ENCODE measurements at places on chromosomes 7 and 10.

DNA sequence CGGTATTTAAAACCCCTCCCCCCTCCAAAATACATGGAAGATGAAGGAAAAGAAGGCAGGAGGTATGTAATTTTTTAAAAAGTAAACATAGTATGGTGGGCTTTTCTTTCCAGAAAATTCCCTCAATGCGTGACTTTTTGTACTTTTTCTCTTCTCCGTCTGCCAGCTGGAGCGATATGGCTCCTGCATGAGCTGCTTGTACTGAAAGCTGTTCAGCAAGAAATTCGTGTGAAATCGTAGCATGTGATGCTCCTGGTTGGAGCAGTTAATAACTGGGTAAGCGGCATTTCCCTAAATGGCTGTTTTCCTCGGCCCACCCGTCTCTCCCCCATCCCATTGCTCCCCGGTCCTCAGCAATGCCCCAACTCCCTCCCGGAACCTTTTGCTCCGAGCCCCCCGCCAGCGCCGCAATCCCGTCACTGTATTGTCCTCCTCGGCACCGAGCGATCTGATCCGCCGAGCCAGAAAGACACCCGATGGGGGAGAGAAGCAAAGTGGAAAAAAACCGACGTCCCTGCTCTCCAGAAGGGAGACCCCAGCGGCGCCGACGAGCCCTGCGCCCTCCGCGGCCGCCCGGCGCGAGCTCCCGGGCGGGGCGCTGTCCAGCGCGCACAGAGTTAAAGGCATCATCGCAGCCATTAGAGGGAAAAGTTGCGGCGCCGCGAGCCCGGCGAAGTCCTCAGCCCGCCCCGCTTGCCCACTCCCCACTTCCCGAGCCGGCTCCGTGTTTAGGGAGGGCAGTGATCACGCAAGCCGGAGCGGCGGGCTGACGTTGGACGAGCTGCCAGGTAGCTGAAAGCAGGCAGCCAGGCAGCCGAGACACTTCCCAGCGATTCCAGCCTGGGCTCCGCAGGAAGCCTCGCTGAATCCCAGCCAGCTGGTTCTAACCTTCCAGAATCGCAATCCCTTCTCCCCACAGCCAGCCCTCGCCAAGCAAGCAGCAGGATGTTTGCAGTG lies at the start of gene VSTM2A:
Gene VSTM2A (plus strand): TSS at position 707 of the 957 bp plus-strand sequence. CDS start 356 bp downstream, outside the sequence.
- no peak for DNase-seq

DNA sequence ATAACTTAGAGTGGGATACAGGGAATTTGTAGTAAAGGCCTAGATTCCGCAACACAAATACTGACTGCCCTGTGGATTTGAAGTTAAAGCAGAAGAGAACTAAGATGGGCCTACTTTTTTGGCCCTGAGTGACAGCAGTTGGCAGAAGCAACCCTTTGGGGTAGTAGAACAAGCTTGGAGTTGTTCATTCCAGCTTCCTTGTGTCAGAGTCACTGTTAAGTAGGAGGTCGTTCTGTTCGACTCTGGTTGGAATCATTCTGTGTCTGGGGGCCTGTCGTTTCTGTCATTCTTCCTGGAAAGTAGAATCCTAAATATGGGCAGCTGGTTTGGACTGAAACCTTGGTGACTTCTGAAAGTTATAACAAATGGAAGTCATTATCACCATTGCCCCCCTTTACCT lies 865.9 kb downstream of the LRMDA start:
- DNase-seq = no peak

DNA sequence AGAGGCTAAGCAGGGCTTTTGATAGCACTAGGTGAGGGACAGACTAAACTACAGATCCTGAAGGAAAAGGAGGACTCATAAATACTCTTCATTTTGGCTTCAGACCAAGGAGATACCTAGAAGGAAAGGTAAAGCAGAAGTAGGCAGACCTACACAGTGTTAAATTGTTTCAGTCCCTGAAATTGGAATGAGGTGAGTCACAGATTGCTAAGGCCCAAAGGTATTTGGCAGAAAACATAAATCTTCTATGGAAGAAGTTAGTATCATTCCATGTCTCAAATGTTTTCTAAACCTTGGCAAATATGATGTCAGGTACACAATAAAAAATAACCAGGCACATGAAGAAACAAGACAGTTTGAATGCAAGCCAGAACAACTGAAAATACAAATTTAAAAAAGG lies 30.0 kb downstream of the MTERF1 start:
- peak; percentile 68 for DNase-seq

DNA sequence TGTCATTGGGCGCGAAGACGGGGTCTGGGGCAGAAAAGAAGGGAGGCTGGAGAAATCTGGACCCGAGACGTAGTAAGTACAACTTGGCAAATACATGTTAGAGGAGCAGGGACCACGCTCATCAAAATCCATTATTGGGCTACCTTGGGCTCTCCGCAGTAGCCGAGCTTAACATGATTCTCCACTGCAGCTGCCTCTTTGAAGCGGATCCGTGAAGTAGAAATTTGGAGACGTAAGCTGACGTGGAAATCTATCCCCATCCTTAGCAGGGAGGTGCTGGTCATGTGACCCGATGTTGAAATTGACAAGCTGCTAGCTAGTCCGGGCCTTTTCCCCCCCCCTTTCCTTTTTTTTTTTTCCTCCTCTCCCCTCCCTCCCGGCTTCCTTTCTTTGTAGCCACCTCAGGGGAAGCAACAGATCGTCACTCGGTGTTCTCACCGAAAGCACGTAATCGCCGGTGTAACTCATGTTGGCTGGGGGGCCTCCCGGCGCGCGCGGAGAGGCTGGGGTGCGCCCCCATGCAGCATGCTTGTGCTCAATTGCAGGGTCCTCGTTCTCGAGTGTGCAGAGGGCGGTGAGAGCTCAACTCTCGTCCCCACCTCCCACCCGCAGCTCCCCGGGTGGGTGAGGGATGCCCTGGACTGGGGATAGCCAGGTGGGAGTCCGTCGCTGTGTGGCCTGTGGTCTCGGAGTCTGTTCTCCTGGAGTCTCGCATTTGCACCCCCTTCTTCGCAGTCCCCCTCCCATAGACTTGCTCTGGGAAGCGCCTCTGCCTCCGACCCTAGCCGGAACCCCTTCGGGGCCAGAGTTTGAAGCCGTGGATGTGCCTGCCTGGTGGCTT lies at the start of gene HOXA11:
Gene HOXA11 (minus strand): TSS at position 220 of the 841 bp plus-strand sequence. CDS start 88 bp downstream, at position 132.
- DNase-seq = no peak

DNA sequence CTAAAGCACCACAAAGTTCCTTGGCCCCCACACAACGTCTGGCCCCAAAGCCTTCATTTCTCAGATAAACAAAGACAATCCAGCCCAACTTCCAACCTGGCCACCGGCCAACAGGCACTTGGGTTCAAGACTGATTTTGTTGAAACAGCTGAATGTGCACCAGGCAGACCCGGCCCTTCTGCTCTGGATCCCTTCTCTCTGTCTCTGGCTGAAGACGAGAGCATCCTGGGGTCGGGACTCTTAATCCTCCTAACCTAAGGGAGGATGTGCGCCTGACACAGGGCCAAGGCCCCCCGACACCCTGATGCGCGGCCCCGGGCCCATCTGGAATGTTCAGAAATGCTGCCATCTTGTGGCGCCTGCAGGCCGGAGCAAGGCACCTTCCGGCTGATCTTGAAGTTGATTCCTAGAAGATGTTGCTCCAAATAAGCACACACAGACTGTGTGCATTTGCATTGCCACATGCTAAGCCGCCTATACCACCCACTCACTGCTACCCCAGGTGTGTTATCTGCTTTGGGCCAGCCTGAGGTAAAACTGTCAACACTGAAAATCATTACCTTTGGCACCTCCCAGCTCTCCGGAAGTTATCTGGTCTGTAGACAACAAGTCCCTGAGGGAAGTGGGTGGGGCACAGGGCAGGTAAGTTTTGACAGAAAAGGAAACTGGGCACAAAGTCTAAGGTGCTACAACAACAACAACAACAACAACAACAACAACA lies 98.4 kb upstream of the HABP2 start:
- DNase-seq = peak; percentile 41

- no peak for DNase-seq
Observed at GRCh38 chr7:44791278-44792219, 4.9 kb upstream of the PPIA start.

DNA sequence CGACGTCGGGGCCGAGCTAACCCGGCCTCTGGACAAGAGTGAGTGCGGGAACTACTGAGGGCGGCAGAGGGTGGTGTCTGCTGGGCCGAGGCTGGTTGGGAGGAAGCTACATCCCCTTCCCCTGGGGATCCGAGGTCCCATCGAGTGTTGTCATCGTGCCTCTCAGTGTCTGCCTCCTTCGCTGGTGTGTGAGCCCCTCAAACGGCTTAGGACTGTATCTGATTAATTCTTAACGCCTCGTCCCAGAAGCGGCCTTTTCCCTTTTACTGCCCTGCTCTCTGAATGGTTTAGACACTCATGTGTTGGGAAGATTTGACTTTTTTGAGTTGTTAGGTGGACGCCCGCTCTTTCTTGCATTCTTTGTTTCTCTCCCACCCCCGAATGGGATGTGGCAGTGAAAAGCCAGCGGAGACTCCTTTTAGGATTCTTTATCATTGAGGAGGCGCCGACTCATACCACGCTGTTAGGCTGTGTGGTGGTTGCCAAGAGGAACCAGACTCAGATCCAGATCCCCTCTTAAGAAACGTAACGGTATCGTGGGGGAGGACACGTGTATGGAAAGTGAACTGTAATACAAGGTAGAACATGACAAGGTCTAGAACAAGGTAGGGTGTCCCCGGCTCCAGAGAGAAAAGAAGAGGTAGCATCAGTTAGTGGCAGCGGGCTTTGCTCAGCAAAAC lies 631 bp downstream of the SUPV3L1 start:
- DNase-seq = no peak

GRCh38 chr7:96792115-96792514 lies 82.5 kb upstream of the SEM1 start:
- no peak for DNase-seq

GRCh38 chr10:62726142-62726541 lies 78.4 kb upstream of the ADO start:
- DNase-seq = no peak

- DNase-seq = no peak
Observed at GRCh38 chr7:63789378-63790176, 209.1 kb upstream of the ZNF722 start.

- no peak for DNase-seq
Observed at GRCh38 chr10:76036962-76037361, 605.5 kb downstream of the LRMDA start.

All from MCF 10A (cell line).